ENCODE measurements at places on chromosomes 2 and 18.

GRCh38 chr2:55883829-55884228 is 39.8 kb downstream of the EFEMP1 start:
- DNase-seq, result no peak

- DNase-seq, result no peak
Observed at GRCh38 chr2:232490221-232491138, 2.8 kb upstream of the ECEL1 start.

DNA sequence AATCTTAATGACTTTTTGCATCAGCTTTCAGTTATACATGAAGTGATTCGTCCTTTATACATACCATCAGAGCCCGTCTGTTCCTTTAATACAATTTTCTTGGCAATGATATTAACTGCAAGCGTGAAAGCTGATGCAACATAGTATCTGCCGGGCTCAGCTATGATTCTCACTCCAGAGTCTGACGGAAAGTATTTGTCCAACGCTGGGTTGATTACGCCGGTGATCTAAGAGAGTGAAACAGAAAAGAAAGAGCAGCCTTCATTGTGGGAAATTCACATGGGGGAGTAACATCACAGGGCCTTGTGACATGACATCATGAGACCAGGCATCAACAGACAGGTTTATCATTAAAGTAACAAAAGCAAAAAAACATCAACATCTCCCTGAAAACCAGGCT is 6.2 kb downstream of the ODC1 start:
- no peak for DNase-seq

DNA sequence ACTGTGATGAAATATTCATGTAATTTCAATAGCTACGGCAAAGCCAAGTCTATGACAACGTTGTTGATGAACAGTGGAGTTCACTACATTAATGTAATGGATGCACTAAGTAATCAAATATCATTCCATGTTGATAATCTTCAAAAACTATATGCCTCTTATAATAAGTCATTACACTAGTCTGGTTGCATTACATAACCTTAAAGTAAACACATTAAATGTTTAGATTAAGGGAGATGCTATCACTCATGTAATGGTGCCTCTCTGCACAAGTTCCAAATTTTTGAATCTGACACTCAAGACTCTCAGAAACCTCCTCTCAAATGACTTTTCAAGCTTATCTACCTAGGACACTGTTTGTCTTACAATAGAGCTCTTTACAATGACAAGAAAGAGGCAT is 35.4 kb downstream of the PIEZO2 start:
- no peak for DNase-seq

DNA sequence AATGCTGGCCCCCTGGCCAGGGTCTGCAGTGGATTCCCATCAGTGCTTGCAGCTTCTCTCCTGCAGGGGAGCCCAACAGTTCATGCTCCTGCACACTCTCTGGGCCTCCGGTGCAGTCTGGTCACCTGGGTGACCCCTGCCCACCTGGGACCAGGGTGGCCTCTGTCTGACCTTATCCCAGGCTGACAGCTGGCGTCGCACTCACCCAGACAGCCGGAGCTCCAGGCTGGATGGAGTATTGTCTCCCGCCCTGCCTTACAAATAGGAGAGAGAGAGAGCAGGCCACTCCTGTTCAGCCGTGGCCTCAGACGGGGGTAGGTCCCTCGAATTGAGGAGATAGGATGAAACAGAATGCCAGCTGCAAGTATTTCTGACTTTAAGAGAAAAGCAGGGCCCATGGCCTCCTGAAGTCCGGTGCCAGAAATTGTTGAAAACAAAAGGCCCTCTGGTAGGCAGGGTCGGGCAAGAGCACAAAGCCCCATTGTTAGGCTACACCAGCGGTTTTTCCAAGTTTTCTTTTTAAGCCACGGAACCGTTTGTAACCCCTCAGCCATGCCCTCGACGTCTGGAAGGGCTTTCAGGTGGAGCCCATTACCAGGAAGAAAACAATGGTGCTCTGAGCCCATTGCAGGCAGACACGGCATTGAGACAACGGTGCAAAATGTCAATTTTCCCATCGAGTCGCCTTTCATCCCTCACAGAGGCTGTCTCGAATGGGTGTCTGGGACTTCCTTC is 258.4 kb downstream of the BCL11A start:
- DNase-seq, result no peak

- DNase-seq, result peak; percentile 43
Observed at GRCh38 chr2:120958623-120959366, 223.1 kb downstream of the GLI2 start.

- no peak for DNase-seq
Observed at GRCh38 chr2:58601017-58601416, 359.9 kb upstream of the FANCL start.

- DNase-seq, result no peak
Observed at GRCh38 chr2:173300458-173300857, 54.2 kb upstream of the CDCA7 start.

- DNase-seq, result no peak
Observed at GRCh38 chr2:178997477-178997876, 52.5 kb downstream of the CCDC141 start.

- no peak for DNase-seq
Observed at GRCh38 chr2:202495230-202495604, 119.1 kb downstream of the BMPR2 start.

- no peak for DNase-seq
Observed at GRCh38 chr2:163121483-163121882, 282.9 kb upstream of the KCNH7 start.

DNA sequence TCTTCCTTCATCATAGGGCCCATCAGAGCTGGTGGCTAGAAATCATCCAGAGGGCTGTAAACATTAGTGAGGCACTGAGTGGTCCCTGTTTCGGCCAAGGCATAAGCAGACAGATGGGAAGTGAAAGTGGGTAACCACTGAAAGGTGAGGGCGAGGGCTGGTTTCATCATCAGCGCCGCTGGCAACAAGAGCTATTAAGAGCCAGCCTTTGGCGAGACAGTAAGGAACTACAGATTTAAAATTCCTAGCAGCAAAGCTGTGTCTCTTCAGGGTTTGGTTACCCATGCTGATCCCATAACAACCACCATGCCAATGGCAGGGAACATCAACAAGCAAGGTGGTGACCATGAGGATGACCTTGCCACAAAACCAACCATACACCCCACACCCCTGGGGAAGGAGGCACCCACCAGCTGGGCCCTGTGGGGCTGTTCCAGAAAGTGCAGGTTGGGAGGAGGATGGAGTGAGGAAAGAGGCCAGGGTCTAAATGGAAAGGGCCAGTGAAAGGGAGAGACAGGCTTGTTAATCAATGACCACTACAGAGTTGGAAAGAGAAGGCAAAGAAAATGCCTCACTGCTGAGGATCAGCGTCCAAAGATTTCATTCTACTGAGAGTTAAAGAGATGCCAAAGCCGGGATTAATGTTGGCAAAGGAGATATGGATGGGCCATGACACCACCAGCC is 9.0 kb upstream of the SLC20A1 start:
- no peak for DNase-seq

GRCh38 chr2:67215214-67216055 is 181.7 kb upstream of the ETAA1 start:
- DNase-seq, result peak; percentile 58

DNA sequence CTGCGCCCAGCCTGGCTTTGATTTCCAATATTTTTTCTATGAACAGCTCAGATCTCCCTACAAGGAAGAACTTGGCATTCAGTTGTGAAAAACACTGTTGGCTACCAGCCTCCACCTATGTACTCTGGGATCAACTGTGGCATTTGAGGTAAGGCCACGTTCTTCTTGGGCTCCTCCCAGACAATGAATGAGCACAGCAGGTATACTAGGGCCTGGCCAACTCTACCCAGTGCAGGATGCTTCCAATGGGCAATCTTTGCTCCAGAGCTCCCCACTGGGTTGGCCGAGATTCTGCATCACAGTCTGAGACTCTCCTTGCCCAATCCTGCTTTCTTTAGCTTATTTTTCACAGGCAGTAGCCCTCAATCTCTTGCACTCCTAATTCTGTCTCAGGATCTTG is 75.9 kb downstream of the TMEM131 start:
- no peak for DNase-seq

- DNase-seq, result no peak
Observed at GRCh38 chr18:6901286-6901926, 171.9 kb downstream of the ARHGAP28 start.

DNA sequence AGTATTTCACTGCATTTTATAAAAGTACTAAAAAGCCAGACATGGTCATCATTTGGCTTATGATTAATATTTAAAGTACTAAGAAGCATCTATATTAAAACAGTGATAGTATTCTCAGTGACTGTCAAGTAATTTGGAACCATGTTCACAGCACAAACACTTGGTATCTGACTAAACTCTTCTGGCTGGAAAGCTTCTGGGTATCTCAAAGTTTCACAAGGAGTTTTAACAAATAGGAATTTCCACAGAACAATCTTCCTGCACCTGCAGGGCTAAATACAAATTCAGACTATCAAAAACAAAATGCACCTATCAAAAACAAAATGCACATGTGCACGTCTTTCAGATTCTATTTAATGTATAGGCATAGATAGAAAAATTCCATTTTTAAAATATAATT is 158.8 kb downstream of the L3MBTL4 start:
- DNase-seq, result no peak

DNA sequence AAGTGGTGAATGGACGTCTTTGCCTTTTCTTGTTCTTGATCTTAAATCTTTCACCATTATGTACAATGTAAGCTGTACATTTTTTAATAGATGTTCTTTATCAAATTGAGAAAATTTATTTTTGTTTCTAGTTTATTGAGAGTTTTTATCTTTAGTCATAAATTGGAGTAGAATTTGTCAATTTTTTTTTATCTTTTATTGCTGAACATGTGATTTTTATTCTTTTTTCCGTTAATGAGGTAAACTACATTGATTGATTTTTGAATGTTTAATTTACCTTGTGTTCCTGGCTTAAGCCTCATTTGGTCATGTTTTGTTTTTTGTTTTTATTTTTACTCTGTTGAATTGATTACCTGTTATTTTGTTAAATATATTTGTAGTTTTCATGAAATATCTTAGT is 19.7 kb downstream of the KIAA1328 start:
- no peak for DNase-seq

GRCh38 chr18:79601234-79601633 is 78.4 kb upstream of the CTDP1 start:
- no peak for DNase-seq

GRCh38 chr2:96602330-96602823 is 35.7 kb downstream of the KANSL3 start:
- no peak for DNase-seq

DNA sequence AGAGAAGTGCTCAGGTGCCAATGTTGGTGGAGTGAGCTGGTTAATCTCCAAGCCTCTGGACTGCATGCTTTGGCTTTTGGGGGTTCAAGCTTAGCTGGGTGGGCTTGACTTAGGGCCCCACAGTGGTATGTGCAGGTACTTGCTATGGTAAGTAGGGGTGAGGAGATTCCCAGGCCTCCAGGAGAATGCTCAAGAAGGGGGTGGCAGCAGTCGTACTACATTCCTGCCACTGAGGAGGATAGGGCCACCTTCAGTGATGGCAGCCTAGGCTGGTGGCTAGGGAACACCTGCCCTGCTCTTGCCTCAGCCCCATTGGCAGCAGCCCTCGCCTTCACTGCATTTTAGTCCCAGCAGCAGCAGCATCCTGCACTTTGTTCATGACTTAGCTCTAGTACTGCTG is 55.6 kb upstream of the MYL1 start:
- no peak for DNase-seq

DNA sequence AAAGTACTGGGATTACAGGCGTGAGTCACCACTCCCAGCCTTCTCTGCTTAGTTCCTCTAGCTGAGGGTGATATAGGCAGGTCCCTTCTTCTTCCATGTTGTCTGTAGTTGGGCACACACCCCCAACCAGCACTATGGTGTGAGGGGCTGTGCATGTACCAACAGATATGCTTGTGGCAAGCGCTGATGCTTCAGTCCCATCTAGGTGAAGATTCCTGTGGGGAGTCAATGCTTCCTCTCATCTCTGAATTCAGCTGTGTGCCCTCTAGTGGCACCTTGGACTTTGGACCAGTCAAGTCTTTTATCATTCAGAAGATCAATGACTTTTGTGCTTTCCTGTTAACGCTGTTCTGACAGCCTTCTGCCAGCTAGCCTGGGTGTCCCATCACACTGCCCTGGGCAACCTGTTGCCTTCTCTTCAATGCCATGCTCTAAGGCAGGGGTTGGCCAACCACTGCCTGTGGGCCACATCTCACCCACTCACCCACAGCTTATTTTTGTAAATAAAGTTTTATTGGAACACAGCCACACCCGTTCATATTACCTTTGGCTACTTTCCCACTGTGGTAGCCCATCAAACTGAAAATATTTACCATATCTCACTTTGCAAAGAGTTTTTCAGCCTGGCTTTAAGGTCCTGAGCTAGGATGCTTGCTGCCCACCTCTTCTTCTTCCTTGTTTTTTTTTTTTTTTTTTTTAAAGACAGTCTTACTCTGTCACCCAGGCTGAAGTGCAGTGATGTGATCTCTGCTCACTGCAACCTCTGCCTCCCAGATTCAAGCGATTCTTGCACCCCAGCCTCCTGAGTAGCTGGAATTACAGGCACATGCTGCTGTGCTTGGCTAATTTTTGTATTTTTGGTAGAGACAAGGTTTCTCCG is 51.0 kb downstream of the NPAS2 start:
- DNase-seq, result no peak

GRCh38 chr18:58178511-58178910 is 134.5 kb downstream of the NEDD4L start:
- DNase-seq, result no peak

- no peak for DNase-seq
Observed at GRCh38 chr18:36700955-36701354, 127.8 kb downstream of the TPGS2 start.

DNA sequence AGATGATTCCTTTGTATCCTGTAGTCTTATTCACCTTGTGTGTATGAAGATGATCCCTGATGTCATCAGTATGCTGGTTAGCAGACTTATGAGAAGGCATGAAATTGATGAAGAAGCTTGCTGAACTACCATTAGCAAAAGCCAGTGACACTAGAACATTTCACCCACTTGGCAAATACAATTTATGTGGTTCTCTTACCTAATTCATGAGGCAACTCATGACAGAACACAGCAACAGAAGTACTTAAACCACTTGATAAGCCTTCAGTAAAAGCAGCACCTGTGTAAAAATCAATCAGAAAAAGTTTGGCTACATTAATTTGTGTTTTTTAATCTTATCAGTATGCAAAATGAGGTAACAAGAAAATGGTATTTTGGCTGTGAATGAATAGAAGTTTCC is 16.8 kb downstream of the SLC39A6 start:
- no peak for DNase-seq

- no peak for DNase-seq
Observed at GRCh38 chr2:185502351-185502750, 236.3 kb upstream of the FSIP2 start.

DNA sequence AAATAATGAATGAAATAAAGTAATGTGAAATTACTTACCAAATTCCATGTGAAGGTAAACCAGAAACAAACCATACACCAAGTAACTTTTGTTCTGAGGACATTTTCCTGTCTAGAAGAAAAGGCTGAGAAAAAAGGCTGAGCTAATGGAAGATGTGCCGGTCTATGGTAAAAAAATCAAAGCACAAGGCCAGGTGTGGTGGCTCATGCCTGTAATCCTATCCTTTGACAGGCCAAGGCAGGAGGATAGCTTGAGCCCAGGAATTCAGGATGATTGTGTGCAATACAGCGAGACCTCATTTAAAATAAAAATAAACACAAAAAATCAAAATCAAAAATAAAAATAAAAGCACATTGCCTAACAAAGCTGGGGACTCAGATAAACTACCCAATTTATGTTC is 6.7 kb downstream of the ORC4 start:
- no peak for DNase-seq

GRCh38 chr2:8993196-8993901 is 10.1 kb downstream of the MBOAT2 start:
- DNase-seq, result no peak

All from AG20443 (cell line).